ENCODE measurements at places on chromosomes 12 and 14. TPM values are rescaled to one million over a fixed set of nuclear protein-coding genes. Genes with fewer than 3 reads are reported as not detected.

- H3K27ac ChIP-seq, result no peak overlapping the region
- H3K4me1 ChIP-seq, result no peaks in the 10 kb centered on the region
- H3K4me3 ChIP-seq, result no peak overlapping the region
- DNase-seq, result no peak
- no peaks in the 10 kb centered on the region for H3K36me3 ChIP-seq
- no peaks in the 10 kb centered on the region for H3K27me3 ChIP-seq
These were observed 152.1 kb downstream of the RPL10L start for GRCh38 chr14:46499521-46499920.

- H3K4me1 ChIP-seq, result no peaks in the 10 kb centered on the region
- H3K27ac ChIP-seq, result no peak overlapping the region
- no peak overlapping the region for H3K4me3 ChIP-seq
- no peaks in the 10 kb centered on the region for H3K27me3 ChIP-seq
- H3K36me3 ChIP-seq, result no peaks in the 10 kb centered on the region
- no peak for DNase-seq
These were observed 98.4 kb downstream of the EFCAB11 start for GRCh38 chr14:89855961-89856656.

Gene SYCP3
- polyA plus RNA-seq, result not detected

DNA sequence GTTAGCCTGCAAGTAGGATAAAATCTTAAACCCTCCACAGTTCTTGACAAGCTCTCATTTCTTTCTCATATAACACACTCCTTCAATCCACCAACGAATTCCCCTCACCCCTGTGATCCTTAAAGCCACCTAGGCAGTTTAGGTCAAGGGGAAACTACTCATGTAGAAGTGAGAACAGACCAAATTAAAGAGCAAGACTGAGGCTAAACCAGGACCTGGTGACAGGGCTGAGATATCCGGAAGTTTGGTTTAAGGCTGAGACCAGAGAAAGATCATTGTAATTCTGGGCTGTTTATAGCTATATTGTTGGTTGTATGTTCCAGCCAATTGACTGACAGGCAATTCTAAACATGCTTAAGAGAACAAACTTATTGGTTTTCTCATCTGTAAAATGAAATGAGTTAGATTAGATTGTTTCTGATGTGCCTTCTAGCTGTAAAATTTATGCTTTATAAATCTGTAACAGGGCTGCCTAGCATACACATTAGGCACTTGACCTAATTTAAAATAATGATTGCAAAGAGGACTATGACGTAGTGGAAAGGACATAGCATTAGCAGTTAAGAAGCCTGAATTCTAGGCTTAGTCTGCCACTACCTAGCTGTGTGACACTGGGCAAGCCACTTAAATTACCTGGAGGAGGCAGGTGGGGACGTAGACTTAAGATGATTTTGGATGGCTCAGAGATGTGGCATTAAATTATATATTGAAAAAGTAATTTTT is 53.9 kb upstream of the PTGR2 start:
- no peaks in the 10 kb centered on the region for H3K36me3 ChIP-seq
- no peak for DNase-seq
- H3K4me3 ChIP-seq, result no peak overlapping the region
- no peak overlapping the region for H3K27ac ChIP-seq
- H3K27me3 ChIP-seq, result no peaks in the 10 kb centered on the region

Data from naive thymus-derived CD4-positive, alpha-beta T cell (primary cell).